Immature natural killer cell (primary cell): ENCODE measurements at places on chromosomes 1 and 21.

GRCh38 chr1:25743164-25744139 lies 56.5 kb upstream of the SELENON start:
- DNase-seq = no peak

DNA sequence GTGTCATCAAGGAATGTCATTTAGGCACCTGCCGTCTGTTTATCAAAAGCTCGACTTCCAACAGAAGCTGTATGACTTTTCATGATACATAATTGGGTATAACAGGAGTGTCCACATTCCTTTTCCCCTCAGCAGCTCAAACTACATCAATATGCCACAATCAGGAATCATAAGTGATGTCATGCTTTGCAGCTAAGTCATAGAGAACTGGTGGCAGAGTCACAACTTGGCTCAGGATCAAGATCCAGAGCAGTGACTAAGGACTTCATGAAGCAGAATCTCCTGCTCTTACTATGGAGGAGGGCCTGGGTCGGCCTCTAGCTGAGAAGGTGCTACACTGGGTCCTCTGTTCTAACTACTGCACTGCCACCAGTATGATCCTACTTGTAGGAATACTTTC lies 36.5 kb upstream of the AGBL4 start:
- no peak for DNase-seq

- peak; percentile 22 for DNase-seq
These were observed 38.8 kb downstream of the DNASE2B start for GRCh38 chr1:84436876-84437655.

DNA sequence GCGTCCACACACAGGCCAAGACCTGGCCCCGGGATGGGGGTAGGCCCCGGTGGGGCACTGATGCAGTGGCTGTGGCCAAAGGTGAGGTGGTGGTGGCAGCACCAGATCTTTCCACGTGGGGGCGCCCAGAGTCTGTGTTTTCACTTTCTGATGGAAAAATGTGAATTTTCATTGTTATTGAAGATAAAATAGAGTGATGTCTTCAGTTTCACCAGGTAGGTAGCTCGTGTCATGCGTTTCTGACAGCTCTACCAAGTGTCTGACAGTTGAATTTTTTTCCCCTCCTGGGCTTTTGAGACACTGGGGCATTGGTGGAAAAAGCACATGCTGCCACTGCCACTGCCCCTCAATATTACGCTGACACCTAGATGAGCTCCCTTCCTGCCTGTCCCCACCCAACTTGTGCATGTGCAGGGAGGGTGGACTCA lies 40.0 kb upstream of the MAGOH start:
- DNase-seq = peak; percentile 65

GRCh38 chr1:247906504-247907047 lies 11.2 kb downstream of the OR2W3 start:
- peak; percentile 15 for DNase-seq

GRCh38 chr1:78792756-78793155 lies 143.1 kb downstream of the IFI44 start:
- no peak for DNase-seq

GRCh38 chr1:157163273-157164127 lies 25.3 kb upstream of the ETV3 start:
- peak; percentile 44 for DNase-seq

- no peak for DNase-seq
These were observed 48.9 kb downstream of the MEF2D start for GRCh38 chr1:156451505-156452160.

GRCh38 chr1:244269169-244269568 lies 182.5 kb downstream of the ADSS2 start:
- DNase-seq = no peak

DNA sequence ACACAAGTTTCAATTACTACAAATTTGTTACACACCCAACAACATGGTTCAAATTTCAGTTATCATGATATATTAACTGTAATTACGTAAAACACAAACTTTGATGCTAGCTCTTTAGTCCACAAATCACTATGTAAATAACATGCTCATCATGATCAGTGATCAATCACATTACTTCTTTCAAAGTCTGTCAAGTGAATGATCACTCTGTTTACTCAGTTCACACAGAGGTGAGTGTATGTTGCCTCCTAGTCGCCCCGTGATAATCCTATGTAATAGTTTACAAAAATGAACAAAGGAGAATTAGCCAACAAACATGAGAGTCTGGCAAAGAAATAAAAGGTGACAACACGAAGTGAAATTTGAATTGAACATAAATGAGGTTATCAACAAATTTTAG lies 14.3 kb downstream of the EDEM3 start:
- no peak for DNase-seq

GRCh38 chr1:218611916-218612585 lies 266.9 kb downstream of the TGFB2 start:
- DNase-seq = no peak

DNA sequence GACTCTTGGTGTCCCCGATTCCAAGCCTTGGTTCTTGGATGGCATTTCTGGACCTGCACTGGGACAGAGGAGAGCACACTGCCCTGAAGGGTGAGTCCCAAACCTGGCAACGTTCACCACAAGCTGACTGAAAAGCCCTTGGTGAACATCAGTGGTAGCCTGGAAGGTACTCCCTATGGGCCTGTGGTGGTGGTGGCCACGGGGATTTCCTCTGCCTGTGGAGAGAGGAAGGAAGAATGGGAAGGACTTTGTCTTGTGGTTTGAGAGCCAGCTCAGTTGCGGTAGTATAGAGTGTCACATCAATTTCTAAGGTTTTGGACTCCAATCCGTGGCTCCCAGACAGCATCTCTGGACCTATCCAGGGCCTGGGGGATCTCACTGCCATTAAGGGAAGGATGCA lies 50.7 kb downstream of the DNAH14 start:
- DNase-seq = no peak

DNA sequence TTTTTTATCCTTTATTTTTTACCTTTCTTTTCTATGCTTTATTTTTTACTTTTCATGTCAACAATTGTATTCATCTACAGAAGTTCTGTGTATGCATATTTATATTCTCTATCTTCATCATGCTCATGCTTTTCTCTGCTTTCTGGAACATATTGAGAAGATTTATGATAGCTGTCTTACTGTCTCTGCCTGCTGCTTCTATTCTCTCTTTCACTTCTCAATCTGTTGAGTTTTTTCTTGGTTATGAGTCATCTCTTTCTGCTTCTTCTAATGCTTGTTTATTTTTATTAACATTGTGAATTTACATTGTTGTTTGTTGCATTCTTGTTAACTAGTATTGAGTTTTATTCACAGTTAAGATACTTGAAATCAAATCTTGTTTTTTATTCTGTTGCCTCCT lies 22.6 kb downstream of the F5 start:
- no peak for DNase-seq

GRCh38 chr1:183454377-183454776 lies 17.9 kb upstream of the SMG7 start:
- DNase-seq = no peak

- no peak for DNase-seq
These were observed 1166.7 kb upstream of the B3GALT2 start for GRCh38 chr1:194353121-194353520.

DNA sequence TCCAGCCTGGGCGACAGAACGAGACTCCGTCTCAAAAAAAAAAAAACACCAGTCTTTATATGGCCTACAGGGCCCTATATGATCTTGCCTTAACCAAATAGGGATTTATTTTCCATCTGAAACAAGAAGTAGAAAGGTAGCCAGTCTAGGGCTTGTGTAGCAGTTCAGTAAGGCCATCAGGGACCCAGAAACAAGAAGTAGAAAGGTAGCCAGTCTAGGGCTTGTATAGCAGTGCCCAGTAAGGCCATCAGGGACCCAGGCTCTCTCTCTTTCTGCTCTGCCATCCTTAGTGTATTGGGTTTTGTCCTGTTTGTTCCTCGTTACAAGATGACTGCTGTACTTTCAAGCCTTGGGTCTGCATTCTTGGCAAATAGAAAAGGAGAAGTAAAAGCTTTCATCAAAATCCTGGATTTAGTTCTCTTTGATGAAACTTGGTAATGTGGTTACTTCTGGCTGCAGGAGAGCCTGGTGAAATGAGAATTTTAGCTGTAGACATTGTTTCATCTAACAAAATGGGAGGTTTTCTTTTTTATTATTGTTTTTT lies 46.1 kb downstream of the PKN2 start:
- no peak for DNase-seq

- no peak for DNase-seq
These were observed 411.6 kb downstream of the MATN1 start for GRCh38 chr1:30311749-30312148.

DNA sequence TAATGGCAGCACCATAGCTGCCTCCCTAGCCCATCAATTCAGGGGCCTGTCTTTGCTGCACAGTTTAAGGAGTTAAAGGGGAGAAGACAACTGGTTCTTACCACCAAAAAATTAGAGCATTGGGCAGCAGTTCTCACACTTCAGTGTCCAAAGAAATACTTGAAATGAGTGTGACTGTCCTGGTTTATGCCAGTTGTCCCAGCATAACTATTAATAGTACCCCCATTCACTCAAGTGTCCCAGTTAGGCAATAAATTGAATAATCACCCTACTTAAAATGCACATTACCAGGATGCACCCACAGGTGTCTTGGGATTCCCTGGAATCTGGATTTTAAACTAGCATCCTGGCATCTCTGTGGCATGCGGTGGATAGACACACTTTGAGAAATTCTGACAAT lies 51.1 kb downstream of the FAM163A start:
- no peak for DNase-seq

- DNase-seq = no peak
These were observed 1.9 kb upstream of the KAZN start for GRCh38 chr1:14596591-14596990.

DNA sequence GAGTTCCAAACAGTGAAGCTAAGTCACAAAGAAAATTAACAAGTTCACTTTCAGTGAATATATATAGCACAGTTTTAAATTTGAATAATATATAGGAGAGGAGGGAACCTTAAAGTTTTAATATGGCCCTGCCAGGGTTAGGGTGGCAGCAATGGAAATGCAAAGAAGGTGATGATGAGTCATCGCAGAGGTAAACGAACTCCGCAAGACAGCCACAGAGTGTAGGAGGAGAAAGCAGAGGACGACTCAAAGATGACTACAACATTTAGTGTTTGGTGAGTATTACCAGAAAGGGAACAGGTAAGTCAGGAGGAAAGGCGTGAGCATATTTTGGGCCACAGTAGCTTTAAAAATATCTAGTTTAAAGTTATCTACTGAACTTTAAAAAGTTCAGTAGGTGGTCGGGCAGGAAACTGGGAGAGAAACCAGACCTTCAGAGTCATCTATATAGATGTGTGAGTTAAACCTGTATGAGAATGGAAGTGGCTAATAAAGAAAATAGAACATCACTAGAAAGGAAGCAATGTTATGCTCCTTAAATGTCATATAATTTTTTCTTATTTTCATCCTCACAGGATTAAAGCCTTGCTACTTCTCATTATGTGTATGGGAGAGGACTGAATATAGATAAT lies 75.7 kb downstream of the UCHL5 start:
- no peak for DNase-seq

GRCh38 chr1:19418503-19418971 lies 66.8 kb downstream of the CAPZB start:
- no peak for DNase-seq

DNA sequence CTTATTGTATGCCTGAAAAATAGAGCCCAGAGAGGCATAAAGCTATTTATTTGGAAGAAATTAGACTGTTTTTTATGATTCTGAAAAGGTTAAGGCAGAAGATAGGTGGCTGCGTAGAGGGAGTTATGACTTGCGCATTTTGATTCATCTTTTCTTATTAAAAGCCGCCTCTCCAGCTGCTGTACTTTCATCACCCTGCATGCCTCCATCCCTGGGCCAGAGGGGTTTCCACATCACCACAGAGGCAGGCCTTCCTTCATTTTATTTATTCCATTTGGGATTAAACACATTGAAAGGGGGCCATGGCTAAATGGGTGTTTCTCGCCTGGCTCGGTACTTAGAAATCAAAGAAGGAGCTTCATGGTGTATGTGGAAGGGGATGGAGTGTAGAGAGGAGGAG lies 14.6 kb upstream of the RGS8 start:
- DNase-seq = no peak

GRCh38 chr1:61132645-61133334 lies 50.4 kb downstream of the NFIA start:
- DNase-seq = no peak
